Stimulated activated CD4-positive, alpha-beta T cell treated with anti-CD3 and anti-CD28 coated beads, Interleukin-12 subunit alpha, Interleukin-12 subunit beta, amount 100 ng/mL, for 48 hours (primary cell): ENCODE measurements at places on chromosomes 3 and 15.
A peak's percentile ranks its signal among the peaks of the same experiment; 100 is the strongest.

GRCh38 chr3:192060160-192060781, 599.3 kb downstream of the PYDC2 start:
- no peak for DNase-seq

DNA sequence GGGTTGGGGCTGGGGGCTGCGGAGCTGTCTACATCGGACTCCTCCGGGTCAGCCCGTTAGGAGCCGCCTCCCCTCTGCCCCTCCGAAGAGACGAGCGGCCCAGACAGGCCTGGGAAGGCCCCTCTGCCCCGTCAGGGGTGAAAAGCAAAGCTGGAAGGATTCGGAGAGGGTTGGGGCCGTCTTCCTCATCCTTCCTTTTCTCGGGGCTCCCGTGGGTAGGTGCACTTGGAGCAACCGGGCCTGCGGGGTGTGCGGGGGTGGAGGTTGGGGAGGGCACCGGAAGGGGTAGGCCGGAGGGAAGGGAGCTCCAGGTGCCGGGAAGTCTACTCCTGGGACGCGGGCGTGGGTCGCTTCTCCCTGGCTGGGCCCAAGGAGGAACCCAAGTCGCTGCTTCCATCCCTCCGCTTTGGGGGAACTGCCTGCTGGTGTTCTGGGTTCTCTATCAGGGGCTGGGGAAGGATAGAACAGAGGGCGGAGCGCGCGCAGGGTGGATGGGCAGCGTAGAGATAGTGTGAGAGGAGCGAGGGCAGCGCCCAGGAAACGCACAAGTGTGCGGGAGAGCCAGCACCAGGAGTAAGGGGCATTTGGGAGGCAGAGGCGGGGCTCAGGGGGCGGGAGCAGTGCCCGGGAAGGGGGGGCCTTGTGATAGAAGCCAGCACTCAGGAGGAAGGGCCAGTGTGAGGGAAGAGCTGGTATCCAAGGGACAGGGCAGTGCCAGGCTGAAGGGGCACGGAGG, 590 bp downstream of the POLR2H start:
- peak; percentile 20 for DNase-seq

- no peak for DNase-seq
These were observed 13.4 kb upstream of the HCN4 start for GRCh38 chr15:73382115-73382514.

DNA sequence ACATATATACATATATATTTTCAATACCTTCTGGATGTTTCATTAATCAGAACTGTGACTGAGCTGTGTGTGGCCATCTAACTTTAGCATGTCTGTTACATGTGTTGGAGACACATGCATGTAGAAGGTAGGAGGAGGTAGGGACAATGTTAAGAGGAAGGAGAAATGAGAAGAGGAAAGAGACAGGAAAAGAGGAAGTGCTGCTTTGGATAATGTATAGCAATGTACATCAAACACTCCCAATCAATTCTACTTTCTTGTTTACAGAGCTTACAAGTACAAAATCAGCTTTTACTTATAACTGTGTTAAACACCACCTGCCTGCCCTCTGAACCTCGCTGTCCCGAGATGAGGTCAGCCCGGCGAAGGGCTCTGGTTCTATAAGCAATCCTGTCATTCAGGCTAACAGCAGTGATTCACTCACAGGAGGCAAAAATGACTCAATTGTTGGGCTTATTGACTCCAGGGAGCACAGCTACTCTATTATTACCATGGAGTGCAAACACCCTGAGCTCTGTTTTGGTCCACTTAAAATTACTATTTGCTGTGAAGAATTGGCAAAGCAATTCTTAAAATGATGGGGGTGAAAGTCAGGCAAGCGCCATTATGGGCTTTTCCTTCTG, 188.9 kb downstream of the MEIS2 start:
- DNase-seq: no peak

DNA sequence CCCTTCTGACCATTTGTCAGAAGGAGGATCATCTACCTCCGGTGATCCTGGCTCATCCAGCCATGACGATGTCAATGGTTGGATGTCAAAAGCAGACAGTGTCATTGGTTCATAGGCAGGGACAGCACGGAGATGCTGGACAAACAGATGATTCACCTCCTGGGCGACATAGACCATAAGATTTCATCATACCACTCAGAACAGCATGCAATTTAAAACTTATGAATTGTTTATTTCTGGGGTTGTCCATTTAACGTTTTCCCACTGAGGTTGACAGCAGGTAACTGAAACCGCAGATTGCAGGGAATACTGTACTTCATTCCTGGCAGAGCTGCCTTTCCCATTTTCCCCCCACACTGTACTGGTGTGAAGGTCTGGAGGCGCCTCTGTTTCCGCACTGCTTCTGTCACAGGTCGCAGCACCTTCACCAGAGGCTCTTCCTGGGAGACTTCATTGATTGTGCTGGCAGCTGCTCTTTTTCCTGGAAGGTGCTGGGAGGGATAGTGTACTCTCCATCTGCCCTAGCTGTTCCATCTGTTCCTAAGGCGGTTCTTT, 32.5 kb upstream of the TMOD3 start:
- no peak for DNase-seq

DNA sequence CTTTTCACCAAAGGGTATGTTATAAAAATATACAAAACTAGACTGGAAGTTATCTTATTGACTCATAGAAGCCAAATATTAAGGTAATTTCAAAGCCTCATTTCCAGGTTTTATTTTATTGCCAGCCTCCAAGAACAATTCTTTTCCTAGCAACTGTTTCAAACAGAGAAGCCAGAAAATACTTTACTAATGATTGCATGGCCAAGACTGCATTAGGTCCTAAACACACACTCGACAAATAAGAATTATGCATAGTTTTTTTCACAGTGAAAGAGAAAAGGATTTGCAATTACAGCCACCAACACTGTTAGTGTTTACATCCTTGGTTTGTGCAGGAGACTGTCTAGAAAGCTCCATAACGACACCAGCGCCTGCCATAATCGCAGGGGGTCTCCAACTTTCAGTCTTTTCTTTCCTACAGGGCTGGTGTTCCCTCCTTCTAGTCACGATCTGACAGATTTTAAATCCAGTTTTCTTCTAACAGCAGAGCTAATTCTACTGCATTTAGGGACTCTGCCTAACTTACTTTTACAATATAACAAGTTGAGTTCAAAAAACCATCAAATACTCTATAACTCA, 58.1 kb downstream of the CLASP2 start:
- no peak for DNase-seq

DNA sequence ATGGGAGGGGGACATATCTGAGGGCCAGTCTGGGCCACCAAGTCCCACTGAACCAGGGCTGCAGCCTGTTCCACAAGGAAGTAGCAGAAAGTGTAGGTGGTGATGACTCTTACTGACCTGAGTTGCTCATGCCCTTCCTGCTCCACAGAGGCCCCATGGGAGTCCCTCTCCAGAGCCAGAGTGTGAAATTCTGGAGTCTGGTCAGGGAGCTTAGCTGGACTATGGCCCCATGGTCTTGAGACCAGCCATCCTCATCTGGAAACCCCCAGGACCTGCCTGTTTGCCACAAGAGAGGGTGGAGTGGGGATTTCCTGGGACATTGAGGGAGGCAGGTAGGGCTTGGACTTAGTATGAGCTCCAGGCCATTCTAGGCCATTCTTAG, 3.0 kb downstream of the SPINT1 start:
- DNase-seq: no peak

DNA sequence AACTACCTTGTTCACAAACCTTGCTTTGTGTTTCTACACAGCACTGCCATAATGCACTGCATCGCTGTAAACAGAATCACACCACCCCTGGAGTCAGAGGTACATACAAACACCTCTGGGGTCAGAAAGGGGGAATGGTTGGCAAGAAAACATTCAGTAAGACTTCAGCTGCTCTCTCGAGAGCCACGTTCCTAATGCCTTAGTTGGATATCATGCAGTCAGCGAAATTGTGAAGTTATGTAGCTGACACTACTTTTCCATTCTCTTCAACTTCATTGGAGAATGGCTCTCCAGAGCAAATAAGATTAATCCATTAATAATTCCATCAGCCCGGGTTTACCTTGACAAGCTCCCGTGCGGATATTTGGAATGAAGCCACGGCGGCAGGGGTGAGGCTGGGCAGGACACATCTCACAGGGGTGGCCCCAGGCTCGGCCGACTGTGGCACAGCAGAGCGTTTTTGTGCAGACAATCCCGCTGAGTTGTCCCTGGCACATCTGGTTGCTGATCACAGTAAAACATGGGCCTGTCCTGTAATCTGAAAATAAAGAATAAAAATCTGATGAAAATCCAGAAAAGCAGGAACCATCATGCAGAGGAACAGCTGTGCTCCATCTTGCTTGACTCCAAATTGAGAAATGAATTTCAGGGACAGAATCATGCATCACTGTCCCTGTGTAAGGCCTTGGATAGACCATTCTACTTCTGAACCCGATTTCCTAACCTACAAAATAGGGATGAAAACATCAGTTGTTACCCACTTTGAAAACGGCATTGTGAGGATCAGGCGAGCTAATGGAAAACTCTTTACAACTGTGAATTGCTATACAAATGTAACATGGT, 108.0 kb downstream of the FBN1 start:
- DNase-seq: no peak

- no peak for DNase-seq
These were observed 274.2 kb downstream of the OCA2 start for GRCh38 chr15:27824841-27825422.

- no peak for DNase-seq
These were observed 765.6 kb downstream of the PLOD2 start for GRCh38 chr3:145395421-145395820.

DNA sequence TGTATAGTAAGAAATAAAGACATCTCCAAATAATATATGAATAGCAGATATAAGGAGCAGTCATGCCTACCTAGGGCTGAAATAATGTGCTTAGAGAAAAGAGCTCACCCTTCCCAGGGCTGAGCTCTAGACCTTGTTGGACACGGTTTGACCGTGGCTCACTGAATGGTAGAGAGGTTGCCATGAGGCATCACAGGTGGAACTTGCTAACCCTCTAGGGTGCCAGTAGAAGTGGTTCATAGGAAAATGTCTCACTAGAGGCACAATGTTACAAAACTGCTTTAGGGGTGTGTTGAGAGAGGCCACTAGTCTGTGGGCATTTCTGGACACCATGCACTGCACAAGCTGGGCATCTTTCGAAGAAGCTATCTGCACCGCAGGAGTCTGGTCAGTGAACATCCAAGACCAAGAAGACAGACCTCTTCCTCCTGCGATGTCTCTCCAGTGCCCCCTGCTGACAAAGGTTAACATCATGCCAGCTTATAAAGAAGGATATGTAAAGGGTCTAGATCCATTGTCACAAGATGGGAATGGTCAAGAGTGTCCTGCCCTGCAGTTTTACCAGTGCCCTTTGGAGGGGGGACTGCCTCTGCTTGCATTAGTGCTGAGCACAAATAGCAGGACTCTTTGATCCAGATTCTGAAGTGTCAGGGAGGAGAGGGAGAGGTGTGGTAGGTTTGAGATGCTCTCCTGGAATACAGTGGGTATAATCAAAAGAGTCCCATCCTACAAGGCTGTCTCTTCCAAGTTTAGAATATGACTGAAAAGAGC, 266.8 kb downstream of the ZNF385D start:
- DNase-seq: no peak

DNA sequence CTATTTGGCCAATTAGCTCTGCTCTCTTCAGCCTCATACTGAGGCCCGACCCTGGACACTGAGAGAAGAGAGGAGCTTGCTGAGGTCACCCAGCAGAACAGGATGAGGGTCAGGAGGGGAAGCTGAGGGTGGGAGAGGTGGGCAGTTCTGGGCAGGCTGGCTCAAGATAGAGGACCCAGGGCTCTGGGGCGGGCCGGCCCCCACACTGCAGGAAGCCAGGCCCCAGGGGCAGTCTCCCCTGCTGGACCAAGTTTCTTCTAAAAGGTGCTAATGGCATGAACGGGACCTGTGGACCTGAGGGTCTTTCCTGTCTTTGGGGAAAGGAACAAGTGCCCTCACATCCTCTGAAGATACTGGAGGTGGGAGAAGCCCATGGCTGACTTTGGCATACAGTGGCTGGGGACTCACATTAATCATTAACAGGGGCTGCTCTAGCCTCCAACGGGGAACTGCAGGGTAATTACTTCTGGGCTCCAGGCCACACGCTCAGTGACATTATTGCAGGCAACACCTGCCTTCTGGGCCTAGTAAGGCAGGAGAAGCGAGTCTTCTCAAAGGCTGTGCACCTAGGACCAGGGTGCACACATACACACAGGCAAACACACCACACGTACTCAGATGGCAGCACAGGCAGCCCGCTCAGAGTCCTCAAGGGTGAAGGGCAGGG, 10.6 kb downstream of the HCN4 start:
- no peak for DNase-seq

DNA sequence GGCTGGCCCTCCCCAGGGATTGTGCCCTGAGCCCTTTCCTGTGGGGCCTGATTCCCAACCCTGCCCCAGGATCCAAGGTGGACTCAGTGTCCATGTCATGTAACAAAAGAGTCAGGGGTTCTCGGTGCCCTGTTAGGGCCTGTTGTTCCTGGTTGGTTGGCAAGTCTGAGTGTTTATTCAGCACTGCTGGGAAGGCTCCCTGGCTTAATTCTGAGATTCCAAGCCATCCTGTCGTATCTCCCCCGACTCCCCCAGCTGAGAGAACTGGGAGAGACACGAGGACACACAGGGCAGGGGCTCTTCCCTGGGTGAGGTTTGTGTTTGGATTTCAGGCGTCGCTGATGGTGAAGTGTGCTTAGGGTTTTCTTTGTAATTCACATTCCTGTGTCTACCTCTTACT, 78.3 kb downstream of the EEFSEC start:
- DNase-seq: no peak

- no peak for DNase-seq
These were observed 60.6 kb downstream of the ST6GAL1 start for GRCh38 chr3:186990878-186991308.
